Mesothelial cell of epicardium (in vitro differentiated cells): ENCODE measurements at places on chromosomes 4 and X. TPM values are rescaled to one million over a fixed set of nuclear protein-coding genes. Genes with fewer than 3 reads are reported as not detected.

PRICKLE3 gene
- 11.9 to 13.5 TPM (median 13.4 TPM) in 3 replicates for total RNA-seq

DNAAF6 gene
- total RNA-seq = not detected in 3 replicates

ANK2 gene
- 9.2 to 11.8 TPM (median 10.4 TPM) in 3 replicates for total RNA-seq

ARMCX1 gene
- total RNA-seq = 24.8 to 25.1 TPM (median 25.0 TPM) in 3 replicates

MAGEE2 gene
- not detected in 3 replicates for total RNA-seq

GPC3 gene
- 837 to 864 TPM (median 859 TPM) in 3 replicates for total RNA-seq

WFS1 gene
- total RNA-seq = 31.5 to 35.5 TPM (median 34.2 TPM) in 3 replicates

SFRP2 gene
- total RNA-seq = 22.8 to 27.1 TPM (median 23.8 TPM) in 3 replicates

ZNF157 gene
- 0.68 to 1.1 TPM (median 0.69 TPM) in 3 replicates for total RNA-seq

TRO gene
- 174 to 180 TPM (median 177 TPM) in 3 replicates for total RNA-seq

CFAP99 gene
- 0.11 TPM in 1 of 3 replicates, not detected in the others for total RNA-seq

IRS4 gene
- 2.2 to 2.7 TPM (median 2.2 TPM) in 3 replicates for total RNA-seq

KCTD8 gene
- total RNA-seq = 5.6 to 7.1 TPM (median 6.6 TPM) in 3 replicates

UTP3 gene
- total RNA-seq = 28.0 to 30.4 TPM (median 29.6 TPM) in 3 replicates

ZFP92 gene
- 1.3 to 1.4 TPM (median 1.3 TPM) in 3 replicates for total RNA-seq

S100G gene
- total RNA-seq = not detected in 3 replicates

SORCS2 gene
- 6.8 to 7.1 TPM (median 7.1 TPM) in 3 replicates for total RNA-seq

MMRN1 gene
- not detected in 3 replicates for total RNA-seq

USP27X gene
- total RNA-seq = 16.6 to 17.2 TPM (median 16.7 TPM) in 3 replicates

CXorf49B gene
- not detected in 3 replicates for total RNA-seq

TNIP3 gene
- total RNA-seq = 0.27 to 0.51 TPM (median 0.27 TPM) in 3 replicates

UGT2A3 gene
- total RNA-seq = not detected in 3 replicates

STPG2 gene
- total RNA-seq = 0.85 to 0.97 TPM (median 0.88 TPM) in 3 replicates

GYG2 gene
- total RNA-seq = 60.8 to 68.1 TPM (median 62.8 TPM) in 3 replicates

SPANXB1 gene
- 4.2 to 5.3 TPM (median 4.6 TPM) in 3 replicates for total RNA-seq

CXXC4 gene
- 4.6 to 5.1 TPM (median 5.0 TPM) in 3 replicates for total RNA-seq

DMD gene
- 76.4 to 96.0 TPM (median 79.4 TPM) in 3 replicates for total RNA-seq

RBM46 gene
- total RNA-seq = 0.33 to 0.43 TPM (median 0.36 TPM) in 3 replicates

TRAPPC11 gene
- total RNA-seq = 45.4 to 48.3 TPM (median 47.3 TPM) in 3 replicates

GYPB gene
- total RNA-seq = not detected in 3 replicates

TLR8 gene
- not detected in 3 replicates for total RNA-seq

IL2 gene
- total RNA-seq = not detected in 3 replicates

GAGE12E gene
- total RNA-seq = not detected in 3 replicates

FUNDC2 gene
- 57.9 to 64.1 TPM (median 61.2 TPM) in 3 replicates for total RNA-seq

CXorf58 gene
- 0.13 TPM in 1 of 3 replicates, not detected in the others for total RNA-seq

MAGEA8 gene
- not detected in 3 replicates for total RNA-seq

LIMCH1 gene
- 65.1 to 66.8 TPM (median 65.2 TPM) in 3 replicates for total RNA-seq
